ENCODE measurements at places on chromosomes 5 and 9. TPM values are rescaled to one million over a fixed set of nuclear protein-coding genes. Genes with fewer than 3 reads are reported as not detected.

The OR13C8 gene
- total RNA-seq: not detected

The EPB41L4B gene
- total RNA-seq: 0.23 TPM

The IL3 gene
- 0.47 TPM for total RNA-seq

The MRPS2 gene
- total RNA-seq: 34.7 TPM

The CCDC180 gene
- total RNA-seq: 5.3 TPM

The RMRP gene
- total RNA-seq: 6,751 TPM

The LCN9 gene
- total RNA-seq: not detected

The HAPLN1 gene
- total RNA-seq: not detected

The C7 gene
- not detected for total RNA-seq

The ADAMTSL1 gene
- not detected for total RNA-seq

The FSD1L gene
- total RNA-seq: 9.2 TPM

The XRCC4 gene
- 11.9 TPM for total RNA-seq

The SOHLH1 gene
- total RNA-seq: not detected

The GRM6 gene
- not detected for total RNA-seq
